ENCODE measurements at places on chromosomes 6 and 20.

- DNase-seq = no peak
Observed at GRCh38 chr6:21181866-21182265, 411.7 kb upstream of the SOX4 start.

DNA sequence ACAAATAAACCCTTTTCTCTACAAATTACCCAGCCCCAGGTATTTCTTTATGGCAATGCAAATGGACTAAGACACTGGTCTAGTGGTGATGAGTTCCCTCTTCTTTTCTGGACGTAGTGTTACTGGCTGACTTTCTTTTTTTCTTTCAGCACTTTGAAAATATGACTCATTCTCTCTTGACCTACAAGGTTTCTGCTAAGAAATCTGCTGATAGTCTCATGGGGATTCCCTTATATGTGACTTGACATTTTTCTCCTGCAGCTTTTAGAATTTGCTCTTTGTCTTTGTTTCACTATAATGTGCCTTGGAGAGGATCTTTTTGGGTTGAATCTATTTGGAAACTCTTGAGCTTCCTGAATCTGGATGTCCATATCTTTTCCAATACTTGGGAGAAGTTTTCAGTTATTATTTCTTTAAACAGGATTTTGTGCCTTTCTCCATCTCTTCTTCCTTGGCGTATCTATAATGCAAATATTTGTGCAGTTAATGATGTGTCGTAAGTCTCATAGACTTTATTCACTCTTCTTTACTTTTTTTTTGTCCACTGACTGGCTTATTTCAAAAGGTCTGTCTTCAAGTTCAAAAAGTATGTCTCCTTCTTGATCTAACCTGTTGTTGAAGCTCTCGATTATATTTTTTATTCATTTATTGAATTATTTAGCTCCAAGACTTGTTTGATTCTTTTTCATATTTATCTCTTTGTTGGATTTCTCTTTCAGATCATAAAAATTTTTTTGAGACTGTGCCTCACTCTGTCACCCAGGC, 42.2 kb upstream of the TPD52L1 start:
- no peak for DNase-seq

- DNase-seq = no peak
Observed at GRCh38 chr6:43268355-43268700, 25.0 kb downstream of the TTBK1 start.

DNA sequence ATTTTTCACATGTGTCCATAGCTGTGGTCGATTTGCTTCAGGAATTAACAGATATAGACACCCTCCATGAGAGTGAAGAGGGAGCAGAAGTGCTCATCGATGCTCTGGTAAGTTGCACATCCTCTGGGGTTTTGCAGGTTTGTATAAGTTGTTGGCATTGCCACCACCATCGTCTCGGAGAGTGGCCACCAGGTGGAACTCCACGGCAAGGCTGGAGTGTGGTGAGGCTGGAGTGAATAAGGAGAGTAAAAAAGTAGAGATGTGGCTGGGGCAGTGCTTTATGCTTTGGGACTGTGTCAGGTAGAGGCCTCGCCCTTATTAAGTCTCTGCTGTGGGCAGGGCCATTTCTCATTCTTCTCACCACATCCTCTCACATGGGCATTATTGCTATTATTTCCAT, 63.7 kb downstream of the CTNNBL1 start:
- DNase-seq = no peak

DNA sequence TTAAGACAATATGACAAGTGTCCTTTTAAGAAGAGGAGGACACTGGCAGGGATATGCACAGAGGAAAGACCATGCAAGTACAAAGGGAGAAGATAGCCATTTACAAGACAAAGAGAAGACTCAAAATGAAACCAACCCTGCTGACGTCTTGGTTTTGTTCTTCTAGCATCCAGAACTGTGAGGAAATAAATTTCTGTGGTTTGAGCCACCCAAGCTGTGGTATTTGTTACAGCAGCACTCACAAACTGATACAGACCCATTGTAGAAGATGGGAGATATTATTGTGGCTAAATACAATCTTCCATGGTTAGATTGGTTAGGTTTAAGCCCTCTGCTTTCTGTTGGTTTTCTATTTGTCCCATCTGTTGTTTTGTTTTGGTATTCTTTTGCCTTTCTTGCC, 88.6 kb upstream of the SLC35F1 start:
- DNase-seq = no peak

DNA sequence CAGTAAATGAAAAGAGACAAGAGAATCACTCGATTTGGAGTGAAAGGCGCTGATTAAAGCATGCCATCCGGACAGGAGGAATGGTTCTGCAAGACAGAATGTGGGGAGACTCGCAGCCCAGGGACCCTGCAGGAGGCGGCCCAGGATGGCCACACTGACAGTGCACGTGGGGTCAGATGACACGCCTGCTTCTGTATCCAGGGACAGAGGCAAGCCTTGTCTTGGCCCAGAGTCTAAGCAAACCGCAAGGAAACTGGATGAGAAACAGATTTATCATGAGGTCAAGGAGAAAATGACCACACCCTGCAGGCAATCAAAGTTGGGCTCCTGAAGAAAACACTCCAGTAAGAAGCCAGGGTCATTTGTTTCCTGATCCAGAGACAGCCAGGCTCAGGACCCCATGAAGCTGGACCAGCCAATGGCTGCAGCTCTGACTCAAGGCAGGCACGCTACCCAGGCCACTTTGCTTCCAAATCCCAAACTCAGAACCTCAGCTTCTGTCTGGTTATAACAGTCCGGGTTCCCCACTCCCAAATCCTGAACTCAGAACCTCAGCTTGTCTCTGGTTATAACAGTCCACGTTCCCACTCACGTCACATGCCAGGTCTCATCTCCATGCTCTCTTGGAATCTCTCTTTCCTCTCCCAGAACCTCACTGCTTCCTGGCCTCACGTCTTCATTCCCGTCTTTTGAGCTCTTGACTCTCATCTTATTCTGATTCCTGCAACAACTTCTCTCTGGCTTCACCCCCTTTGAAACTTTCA, 144.9 kb upstream of the THBS2 start:
- DNase-seq = no peak

DNA sequence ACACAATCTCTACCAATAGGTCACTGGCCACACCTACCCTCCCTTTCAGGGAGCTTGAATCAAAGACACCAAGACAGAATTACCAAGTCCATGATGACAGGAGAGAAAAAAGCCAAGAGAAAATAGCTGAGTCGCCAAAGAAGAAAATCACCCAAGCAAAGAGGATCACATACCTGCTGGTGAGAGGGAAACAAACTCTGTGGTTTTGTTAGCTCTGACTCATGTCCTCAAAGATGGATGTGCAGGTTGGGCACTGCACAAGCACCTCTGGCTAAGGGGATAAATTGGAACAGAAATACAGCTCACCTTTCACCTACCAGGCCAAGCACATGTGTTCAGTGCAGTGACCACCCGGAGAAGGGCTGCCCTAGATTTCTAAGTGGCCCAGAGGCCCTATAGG, 114.8 kb downstream of the TFAP2A start:
- DNase-seq = no peak

- DNase-seq = no peak
Observed at GRCh38 chr6:167495506-167496401, 170.9 kb downstream of the TTLL2 start.

- no peak for DNase-seq
Observed at GRCh38 chr20:40081653-40082052, 607.4 kb downstream of the MAFB start.

- no peak for DNase-seq
Observed at GRCh38 chr6:129497481-129498441, 212.2 kb downstream of the ARHGAP18 start.

DNA sequence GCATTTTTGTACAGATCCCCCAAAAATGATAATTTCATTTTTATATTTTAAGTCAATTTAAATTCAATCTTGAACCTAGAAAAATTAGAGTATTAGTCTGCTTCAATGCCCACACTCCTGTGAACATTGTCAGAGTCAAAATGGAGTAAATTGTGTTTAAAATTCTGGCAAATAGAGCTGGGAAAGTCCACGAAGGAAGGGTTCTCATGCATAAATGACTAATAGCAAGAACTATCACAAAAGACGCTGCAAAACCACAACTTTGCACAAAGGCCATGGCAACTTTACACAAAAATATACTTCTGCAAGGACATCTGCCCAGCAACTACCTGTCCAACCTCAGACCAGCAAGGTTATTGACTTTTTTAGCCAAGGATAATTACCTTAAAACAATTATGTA, 203.2 kb upstream of the SMLR1 start:
- DNase-seq = no peak

DNA sequence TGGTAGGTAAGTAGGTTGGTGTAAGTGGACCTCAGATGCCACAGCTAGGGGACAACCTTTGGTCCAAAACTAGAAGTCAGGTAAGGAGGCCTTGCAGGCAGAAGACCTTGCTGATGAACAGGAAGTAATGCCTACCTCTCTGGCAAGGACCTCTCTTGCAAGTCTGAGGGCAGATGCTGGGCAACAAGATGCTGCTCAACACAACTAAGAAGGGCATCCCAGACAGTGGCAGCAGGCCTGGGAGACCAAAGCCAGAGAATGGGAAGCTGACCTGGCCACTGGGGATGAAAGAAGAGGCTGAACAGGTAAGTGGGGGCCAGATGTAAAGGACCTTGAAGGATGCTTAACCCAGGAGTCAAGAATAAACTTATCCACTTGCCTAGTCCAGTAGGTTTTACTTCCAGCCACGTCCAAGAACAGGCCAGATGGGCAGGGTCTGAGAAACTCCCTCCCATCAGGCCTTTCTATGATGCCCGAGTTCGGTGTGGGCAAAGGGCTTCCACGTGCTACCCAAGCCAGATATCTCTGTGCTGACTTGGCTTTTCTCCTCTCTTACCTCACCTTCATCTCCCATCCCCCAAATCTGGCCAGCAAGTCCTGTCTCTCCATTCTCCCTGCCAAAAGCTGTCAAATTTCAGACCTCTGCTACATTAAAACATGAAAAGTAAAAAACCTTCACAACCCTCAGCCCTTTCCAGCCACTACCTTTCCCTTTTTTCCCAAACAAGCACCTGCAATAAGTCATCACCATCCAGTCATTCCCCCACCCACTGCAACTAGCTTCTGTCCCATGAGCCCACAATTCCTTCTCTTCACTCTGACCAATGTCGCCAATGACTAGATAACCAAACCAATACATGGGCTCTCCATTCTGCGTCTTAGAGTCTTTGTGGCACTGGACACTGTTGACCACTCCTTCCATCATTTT, 11.5 kb upstream of the PLCG1 start:
- DNase-seq = no peak

DNA sequence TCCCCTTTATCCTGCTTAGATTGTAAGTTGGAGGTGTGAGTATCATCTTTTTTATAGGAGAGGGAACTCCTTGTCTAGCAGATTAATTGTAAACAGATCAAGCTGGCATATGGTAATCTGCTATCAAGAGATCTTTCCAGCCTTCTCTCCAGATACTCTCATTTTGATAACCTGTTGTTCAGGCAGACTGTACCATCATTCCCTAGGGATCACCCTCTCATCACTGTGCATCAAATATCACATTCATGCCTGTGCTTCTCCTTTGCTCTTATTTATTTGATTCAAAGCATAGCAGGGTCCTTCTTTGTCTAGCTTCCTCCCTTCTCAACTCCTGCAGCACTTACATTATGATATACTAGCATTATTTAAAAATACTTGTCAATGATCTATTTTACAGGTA, 73.8 kb downstream of the LRRC1 start:
- DNase-seq = no peak

GRCh38 chr6:44045672-44046015, 81.6 kb downstream of the MRPL14 start:
- no peak for DNase-seq

DNA sequence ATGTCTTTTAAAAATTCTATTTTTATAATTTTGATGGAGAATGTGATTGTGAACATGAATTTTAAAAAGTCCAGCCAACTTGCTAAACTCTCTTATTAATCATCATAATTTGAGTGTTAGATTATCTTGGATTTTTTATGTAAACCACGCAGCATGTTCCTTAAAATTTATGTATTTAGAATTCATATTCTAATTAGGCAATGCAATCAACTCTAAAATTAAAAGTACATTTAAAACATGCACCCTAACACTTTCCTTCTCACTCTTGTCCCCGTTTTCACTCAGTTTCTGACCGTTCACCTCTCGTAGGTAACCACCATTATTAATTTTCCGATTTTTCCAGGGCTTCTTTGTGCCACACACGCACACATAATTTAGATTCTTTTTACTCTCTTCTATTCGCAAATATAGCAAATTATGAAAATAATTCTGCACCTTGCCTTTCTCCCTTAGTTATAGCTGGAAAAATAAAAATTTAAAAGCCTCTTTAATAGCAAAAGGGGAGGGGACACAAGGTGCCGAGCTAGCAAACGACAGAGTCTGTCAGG, 329 bp upstream of the ZKSCAN3 start:
- DNase-seq = no peak
